ENCODE measurements at places on chromosomes 1 and 21.
A peak's percentile ranks its signal among the peaks of the same experiment; 100 is the strongest.

GRCh38 chr1:171841931-171842761 lies 848 bp downstream of the DNM3 start:
- DNase-seq: no peak

DNA sequence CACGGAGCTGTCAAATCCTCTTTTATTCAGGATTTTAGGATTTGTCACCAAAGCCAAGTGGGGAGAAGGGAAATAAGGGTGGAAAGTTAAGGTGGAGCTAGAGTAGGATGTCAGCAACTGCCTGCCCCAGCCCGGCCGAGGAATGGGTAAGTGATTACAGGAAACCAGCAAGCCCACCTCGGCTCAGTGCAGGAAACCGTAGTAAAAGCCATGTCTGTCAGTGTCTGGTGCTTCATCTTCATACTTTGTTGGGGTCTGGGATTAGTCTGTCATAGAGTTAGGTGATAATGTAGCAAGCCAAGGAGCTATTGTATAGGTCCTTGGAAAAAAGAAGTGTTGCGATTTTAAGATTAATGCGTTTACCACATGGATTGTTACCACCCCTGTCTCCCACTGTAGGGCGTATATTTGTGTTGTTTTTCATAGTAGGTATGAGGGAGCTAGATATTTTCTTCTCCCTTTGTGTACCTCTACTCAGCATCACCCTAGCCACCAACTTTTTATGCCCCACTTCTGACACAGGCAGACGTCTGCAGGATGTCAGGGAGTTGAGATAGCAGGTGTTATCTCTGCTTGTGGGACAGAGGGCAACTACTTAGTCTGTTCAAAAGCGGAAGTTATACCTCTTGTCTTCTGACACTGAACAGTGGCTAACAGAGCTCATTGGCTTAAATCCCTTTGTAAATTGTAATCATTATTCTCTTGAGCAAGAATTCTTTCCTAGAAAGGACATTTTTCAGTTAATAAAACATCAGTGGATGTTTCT lies 253.7 kb downstream of the HHAT start:
- DNase-seq: no peak

GRCh38 chr1:200253774-200254495 lies 155.9 kb downstream of the ZNF281 start:
- DNase-seq: no peak

DNA sequence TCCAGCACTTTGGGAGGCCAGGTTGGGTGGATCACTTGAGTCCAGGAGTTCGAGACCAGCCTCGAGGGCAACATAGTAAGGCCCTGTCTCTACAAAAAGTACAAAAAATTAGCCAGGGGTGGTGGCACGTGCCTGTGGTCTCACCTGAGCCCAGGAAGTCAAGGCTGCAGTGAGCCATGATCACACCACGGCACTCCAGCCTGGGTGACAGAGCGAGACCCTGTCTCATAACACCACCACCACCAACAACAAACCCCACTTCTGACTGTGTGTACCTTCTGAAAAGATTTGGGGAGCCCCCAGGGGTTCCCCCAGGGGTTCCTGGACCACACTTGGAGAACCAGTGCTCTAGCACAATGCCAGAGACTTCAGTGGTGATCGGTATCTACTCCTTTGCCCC lies 29.9 kb downstream of the NUAK2 start:
- no peak for DNase-seq

DNA sequence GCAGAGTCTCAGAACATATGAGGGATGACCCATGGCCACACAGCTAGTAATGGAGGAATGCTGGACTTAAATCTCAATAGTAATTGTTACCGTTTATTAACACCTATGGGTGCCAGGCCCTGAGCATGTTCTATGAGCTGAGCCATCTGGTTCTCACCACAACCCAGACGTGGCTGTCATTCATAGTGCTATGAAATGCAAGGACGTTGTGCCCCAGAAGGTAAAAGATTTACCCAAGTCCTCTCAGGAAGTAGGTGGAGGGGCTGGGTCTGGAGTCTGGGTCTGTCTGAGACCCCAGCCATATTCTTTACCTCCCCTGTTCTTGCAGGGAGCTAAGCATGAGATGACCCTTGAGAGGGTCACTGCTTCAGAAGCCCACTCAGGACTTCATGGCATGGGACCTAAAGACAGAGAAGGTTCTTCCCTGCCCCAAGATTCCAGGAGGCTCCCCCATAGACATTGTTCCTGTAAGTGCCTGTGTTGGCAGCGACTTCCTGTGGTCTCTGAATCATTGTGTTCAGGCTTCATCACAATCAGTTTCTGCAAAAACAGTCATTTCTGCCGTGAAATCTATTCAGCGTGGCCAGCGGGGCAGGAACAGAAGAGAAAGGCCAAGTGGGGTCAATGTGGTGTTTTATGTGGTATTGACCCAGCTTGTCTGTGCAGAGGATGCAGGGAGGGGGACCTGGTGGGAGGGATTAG lies 475.4 kb downstream of the PTPRU start:
- peak; percentile 74 for DNase-seq

GRCh38 chr1:22277662-22278061 lies 134.8 kb upstream of the WNT4 start:
- DNase-seq: no peak

DNA sequence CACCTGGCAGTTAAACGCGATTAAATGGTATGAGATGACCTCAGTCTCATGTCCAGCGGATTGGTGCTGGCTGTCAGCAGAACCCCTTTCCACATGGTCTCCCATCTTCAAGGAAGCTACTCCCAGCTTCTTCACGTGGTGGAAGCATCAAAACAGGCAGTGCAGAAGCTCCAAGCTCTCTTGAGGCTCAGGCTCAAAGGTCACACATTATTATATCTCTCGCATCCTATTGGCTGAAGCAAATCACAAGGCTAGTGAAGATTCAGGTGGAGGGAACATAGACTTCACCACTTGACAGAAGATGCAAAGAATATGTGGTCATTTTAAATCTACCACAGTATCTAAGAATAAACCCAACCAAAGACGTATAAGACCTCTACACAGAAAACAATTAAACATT lies 181.9 kb downstream of the VPS13D start:
- no peak for DNase-seq

GRCh38 chr1:28781305-28781704 lies 30.7 kb upstream of the OPRD1 start:
- no peak for DNase-seq

DNA sequence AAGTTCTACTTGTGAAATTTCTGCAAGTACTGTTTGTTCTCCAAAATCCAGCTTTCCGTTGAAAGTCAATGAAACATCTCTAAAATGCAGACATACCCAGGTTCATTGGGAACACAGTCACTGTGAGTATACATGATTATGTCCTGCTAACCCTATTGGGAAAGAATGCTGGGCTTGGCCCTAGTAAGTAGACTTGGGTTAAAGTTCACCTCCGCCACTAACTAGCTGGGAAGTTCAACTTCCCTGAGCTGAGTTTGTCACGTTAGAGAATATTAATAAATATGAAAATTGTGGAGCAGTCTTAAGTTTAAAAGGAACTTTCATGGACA lies 10.5 kb upstream of the PGD start:
- DNase-seq: no peak
